Panc1 (cell line): ENCODE measurements at places on chromosomes 4 and X.

- no peak for DNase-seq
These were observed 53.1 kb upstream of the HGFAC start for GRCh38 chr4:3388471-3389232.

GRCh38 chr4:7275067-7275466 is 82.7 kb downstream of the SORCS2 start:
- no peak for DNase-seq

DNA sequence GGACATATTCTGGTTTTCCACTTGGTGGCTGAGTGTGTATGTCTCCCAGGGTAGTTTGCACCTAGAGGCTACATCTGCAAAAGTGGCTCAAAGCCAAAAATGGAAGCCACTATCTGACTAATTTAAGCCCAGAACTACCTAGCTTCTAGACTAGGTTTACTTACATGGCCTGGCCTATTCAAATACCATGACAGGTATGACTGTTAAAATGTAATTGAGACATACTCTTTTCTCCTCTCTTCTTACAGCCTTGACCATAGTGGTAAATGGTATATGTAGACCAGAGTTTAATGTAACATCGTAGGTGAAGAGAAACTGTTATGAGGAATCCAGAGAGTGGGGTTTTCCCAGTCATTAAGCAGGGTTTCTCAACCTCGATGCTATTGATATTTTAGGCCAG is 2.6 kb upstream of the TRPC5 start:
- no peak for DNase-seq

GRCh38 chrX:150649096-150649870 is 43.9 kb upstream of the MTMR1 start:
- no peak for DNase-seq

DNA sequence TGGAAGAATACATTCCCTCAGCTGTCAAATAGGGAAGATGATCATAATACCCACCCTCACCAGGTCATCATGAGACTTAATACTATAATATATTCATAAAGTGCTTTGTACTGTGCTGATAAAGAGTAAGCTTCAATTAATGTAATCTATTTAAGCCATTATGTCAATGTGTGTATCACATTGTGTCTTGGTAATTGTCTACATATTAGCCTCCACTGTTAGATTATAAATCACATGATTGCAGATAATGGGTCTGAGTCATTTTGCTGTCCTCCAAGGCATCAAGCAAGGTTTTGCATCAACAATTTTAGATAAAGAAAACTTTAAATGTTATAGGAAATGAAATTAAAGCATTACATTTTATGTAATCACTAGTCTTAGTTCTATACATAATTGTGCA is 45.2 kb upstream of the CEP135 start:
- DNase-seq = no peak

GRCh38 chr4:90582087-90582486 is 454.9 kb downstream of the CCSER1 start:
- DNase-seq = no peak

- no peak for DNase-seq
These were observed 9.0 kb downstream of the TSC22D3 start for GRCh38 chrX:107766470-107767150.
